Activated T-helper 1 cell treated with anti-CD3 and anti-CD28 coated beads, Interleukin-2, amount 50 U/mL, for 16 hours (primary cell): ENCODE measurements at places on chromosomes 3 and 15.

- no peak for DNase-seq
These were observed 786.7 kb upstream of the EPHA6 start for GRCh38 chr3:96027718-96028117.

- no peak for DNase-seq
These were observed 48.5 kb downstream of the KATNBL1 start for GRCh38 chr15:34161329-34161963.

DNA sequence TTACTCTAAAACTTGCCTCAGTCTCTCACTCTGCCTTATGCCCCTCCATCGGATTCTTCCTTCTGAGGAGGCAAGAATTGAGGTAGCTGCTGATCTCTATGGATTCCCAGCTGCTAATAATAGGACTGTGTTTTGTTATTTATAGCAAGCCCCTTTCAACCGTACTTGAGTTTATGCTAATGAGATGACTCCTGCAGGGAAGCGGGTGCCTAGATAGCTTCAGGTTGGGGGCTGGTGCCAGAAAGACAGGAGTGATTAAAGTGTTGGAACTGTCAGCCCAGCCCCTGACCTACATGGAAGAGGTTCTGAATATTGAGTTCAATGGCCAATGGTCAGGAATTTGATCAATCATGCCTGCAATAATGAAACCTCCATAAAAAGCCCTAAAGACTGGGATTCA lies 21.8 kb upstream of the LIMD1 start:
- no peak for DNase-seq

DNA sequence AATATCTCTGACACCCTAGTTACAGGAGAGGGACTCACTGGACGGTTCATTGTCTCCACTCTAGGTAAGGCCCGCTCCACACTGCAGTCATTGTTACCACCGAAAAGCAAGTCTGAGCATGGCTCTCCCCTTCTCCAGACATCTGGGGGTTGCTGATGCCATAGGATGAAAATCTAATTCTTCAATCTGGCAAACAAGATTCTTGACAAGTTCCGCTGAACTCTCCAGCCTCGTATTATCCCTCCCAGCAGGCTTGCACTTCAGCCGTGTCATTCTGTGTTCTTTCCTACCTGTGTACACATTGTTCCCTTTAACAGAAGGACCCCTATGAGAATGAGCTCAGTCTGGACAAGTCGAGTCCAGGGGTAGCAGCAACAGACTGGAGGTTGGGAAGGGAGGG lies 152.3 kb upstream of the NR2E3 start:
- no peak for DNase-seq

DNA sequence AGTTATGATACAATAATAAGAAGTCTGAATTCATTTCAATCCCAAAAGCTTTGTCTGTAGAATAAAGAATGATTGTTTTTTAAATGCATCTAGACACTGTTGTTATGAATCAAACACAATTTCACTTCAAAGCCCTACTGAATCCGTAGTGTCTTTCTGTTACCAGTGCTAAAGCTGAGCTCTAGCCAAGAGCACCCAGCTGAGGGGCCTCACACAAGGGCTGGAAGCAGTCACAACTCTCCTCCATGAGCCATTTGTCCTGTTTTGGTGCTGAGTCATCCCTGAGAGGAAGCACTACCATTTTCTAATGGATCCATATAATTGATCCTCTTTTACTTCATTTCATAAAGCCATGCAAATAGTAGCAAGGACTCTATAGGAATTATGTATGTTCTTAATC lies 158.2 kb upstream of the ANKRD28 start:
- no peak for DNase-seq

- no peak for DNase-seq
These were observed 20.7 kb upstream of the DOCK3 start for GRCh38 chr3:50653937-50654595.

- DNase-seq, result no peak
These were observed 152.5 kb upstream of the PEX5L start for GRCh38 chr3:180189310-180189648.

DNA sequence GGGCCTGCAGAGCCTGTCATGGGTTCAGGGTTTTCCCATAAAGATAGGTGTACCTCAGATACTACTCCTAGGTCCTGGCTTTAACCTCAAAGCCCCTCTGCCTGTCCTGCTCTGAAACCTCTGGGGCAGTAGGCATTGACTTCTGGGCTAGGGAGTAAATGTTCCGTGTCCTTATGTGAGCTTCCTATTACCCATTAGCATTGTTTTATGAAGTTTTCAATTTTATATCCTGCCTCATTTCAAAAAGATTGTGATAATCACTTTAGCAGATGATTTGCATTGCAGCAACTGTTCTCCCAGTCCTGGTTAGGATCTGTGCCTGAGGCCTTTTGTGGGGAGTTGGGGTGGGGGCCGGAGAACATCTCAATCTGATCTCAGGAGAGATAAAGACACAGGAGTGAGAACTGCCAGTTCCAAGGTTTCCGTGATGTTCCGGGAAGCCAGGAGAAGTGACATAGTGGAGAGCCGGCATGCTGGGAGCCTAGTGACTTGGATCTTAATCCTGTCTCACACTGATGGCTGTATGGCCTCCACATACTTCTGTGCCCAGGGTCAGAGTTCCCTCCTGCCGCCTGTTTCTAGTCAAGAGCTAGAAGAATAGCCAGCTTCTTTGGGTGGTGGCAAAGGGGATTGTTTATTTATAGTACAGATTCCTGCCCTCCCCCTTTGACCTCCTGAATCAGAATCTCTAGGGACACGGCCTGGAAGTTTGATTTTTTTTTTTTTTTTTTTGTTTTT lies 10.6 kb downstream of the TPM1 start:
- DNase-seq, result no peak

GRCh38 chr3:129812589-129812988 lies 80.9 kb downstream of the TMCC1 start:
- DNase-seq, result no peak

DNA sequence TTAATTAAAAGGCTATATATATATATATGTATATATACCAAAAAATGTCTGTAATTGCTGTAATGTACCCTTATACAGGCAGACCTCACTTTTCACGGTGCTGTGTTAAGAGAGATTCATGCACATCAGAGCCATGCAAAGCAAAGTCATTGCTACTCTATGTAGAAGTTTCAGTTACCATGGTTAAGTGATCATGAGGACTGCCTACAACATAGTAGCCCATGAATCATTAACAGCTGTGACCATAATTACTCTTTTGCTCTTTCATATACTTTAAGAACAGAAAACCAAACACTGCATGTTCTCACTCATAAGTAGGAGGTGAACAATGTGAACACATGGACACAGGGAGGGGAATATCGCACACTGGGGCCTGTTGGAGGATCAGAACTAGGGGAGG lies 225.3 kb upstream of the EPHA3 start:
- DNase-seq, result no peak

- no peak for DNase-seq
These were observed 2.9 kb downstream of the ACY1 start for GRCh38 chr3:51986010-51986947.

- DNase-seq, result no peak
These were observed 69.7 kb downstream of the WDR76 start for GRCh38 chr15:43896543-43896942.

GRCh38 chr3:85050821-85051220 lies 92.0 kb downstream of the CADM2 start:
- DNase-seq, result no peak

DNA sequence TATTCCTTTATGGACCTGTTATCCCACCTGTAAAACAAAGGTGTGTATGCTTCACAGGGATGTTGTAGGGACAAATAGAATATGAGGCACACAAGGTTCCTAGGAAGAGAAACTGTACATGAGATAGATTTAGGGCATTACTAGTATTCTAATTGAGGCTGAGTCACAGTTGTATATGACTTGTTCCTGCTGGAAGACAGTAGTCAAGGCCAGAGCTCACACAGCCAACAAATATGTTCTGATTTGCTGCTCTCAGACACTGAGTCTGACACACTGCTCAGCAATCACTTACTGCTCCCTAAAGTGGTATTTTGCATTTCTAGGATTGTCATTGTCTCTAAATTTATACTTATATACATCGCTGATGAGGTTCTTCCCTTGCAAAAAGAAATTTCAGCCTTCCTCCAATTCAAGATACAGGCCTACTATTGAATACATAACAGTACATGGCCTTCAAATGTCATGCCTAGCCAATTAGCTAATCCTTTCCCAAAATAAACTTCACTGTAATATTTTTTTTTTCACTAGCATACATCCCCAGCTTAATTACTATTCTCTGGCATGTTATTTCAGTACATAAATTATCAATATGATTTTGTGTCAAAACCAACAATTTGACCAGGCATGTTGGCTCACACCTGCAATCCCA lies 69.8 kb downstream of the TIGIT start:
- DNase-seq, result no peak

DNA sequence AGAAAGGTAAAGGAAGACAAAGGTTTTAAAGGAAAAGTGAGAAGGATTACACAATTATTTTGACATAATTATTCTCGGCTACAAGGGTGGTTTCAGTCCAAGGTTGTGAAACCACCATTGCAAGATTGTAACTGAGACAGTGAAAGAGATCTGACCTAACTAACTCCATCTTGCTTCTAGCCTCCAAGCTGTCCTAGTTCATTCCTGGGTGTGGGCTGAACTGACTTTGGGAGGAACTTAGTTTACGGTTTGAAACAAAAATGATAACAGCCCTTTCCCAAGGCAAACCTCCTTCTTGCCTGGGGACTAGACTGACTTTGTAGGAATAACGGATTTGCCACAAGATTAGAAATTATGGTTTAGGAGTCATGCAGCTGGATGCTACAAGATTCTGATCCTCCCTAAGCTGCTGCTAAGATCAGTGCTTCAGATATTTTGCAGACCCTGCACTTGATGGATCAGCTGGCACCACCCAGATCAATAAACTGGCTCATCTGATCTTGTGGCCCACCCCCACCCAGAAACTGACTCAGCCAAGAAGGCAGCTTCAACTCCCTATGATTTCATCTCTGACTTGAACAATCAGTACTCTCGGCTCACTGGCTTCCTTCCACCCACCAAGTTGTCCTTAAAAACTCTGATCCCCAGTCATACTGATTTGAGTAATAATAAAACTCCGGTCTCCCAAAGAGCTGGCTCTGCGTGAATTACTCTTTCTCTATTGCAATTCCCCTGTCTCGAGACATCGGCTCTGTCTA lies 57.7 kb upstream of the AADACL2 start:
- DNase-seq, result no peak

DNA sequence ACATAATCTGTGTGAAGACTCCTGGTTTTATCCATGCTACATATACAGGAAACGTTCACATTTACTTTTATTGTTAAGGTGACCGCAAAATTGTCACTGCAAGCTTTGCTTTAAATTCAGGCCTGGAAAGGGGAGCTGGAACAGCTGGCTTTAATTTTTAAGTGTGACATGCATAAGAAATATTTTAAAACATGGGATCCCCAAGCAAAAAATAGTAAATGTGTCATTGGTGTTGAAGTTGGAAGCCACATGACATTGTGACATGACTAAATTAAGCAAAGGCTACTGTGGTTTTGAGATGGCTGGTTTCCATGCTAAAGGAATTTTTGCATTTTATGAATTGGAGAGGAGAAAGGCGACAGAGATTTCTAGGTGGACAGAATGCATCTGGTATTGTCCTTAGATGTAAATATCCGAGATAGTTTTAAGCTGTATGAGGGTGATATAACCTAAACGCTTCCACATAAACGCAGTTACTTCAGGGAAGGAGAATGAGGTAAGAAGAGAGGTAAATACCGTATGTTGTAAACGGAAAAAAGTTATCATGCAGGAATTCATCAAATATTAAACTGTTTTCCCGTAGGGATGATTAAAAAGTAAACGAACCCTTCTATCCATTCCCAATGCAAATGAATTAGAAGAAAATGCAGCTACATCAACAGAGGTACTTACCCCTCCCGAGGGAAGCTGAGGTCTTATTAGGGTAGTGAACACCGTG lies 927 bp upstream of the FYTTD1 start:
- DNase-seq, result no peak

GRCh38 chr3:11381563-11381962 lies 109.4 kb downstream of the ATG7 start:
- no peak for DNase-seq

DNA sequence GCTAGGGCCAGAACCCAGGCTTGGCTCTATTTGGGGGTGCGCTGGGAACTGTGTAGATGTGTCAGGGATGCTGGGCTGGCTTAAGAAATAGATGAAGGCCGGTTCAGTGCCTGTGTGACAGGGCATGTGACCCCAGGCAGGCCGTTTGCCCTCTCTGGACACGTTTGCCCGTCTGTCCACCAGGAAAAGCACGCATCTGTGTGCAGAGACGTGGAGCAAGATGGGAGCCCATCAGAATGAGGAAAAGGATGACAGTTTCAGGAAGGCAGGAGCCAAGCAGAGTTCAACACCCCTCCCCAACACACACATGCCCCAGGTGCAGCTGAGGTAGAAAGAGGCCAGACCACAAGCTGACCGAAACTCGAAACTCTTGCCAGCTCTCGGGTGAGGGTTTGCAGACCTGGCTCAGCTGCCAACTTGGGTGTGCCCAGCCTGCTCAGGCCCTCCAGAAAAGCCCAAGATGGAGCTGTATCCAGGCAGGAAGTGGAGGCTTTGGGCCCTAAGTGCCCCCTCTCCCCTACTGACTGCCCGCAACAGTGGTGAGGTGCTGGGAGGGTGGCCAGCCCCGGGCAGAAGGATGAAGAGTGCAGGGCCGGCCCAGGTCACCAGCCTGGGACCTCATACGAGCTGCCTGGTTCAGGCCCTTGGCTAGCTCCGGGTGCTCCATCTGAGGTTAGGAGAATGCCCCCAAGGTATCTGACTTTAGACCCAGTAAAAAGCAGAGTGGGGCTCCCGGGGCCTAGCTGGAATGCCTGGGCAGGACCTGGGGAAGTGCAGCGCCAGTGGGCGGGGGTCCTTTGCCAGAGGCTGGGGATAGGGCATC lies 10.2 kb upstream of the MESP1 start:
- DNase-seq, result no peak

GRCh38 chr3:146339349-146339748 lies 88.4 kb upstream of the PLSCR4 start:
- DNase-seq, result no peak

GRCh38 chr3:49844464-49845183 lies 11.7 kb downstream of the TRAIP start:
- DNase-seq, result no peak

GRCh38 chr3:111812701-111813100 lies 46.4 kb upstream of the PHLDB2 start:
- no peak for DNase-seq

GRCh38 chr3:145557405-145557804 lies 603.6 kb downstream of the PLOD2 start:
- DNase-seq, result no peak

GRCh38 chr3:49164983-49165720 lies 979 bp downstream of the CCDC71 start:
- no peak for DNase-seq

- no peak for DNase-seq
These were observed 247.8 kb upstream of the PEX5L start for GRCh38 chr3:180284331-180285110.

GRCh38 chr3:153722157-153722556 lies 399.0 kb upstream of the ARHGEF26 start:
- no peak for DNase-seq
